ENCODE measurements at places on chromosomes 4 and X.

- no peak for DNase-seq
Measured at GRCh38 chr4:108215055-108215454, 46.3 kb upstream of the LEF1 start.

DNA sequence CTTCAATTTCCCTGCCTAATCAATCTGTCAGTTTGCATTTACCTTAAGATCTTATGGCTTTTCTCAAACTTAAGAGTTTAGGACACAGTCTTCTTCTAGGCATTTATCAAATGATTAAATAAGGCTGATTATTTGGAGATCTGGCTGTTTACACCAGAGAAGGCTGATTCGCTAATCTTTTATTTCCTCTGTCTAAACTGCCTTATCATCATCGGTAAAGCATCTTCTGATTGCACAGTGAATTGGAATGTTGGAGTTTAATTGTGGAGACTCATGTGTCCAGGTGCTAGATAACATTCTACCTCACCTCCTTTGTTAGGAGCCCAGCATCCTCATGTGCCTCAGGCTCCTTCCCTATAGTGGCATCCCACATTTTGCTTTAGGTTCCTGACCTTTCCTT lies 100.3 kb upstream of the DDIT4L start:
- no peak for DNase-seq

- no peak for DNase-seq
Measured at GRCh38 chr4:138553001-138553845, 311.1 kb upstream of the SLC7A11 start.

DNA sequence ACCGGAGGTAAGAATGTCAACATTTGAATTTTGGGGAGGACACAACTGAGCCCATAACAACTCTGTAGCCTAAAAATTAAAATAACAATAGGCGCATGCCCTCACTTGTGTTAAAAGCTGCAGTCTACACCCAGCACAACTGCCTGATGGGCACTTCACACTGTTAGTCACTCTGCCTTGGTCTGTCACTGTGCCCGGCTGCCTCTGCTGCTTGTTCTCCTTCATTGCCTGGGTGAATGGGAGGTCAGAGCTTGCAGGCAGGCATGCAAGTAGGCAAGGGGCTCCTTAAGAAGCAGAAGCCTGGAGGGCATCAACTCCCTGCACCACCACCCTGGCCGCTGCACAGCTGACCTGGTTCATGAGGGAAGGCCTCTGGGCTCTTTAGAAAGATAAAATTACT lies 374.8 kb downstream of the MID1IP1 start:
- DNase-seq, result no peak

- no peak for DNase-seq
Measured at GRCh38 chrX:72169008-72169728, 12.4 kb upstream of the PIN4 start.

GRCh38 chr4:24640366-24640765 lies 56.0 kb upstream of the DHX15 start:
- DNase-seq, result no peak

DNA sequence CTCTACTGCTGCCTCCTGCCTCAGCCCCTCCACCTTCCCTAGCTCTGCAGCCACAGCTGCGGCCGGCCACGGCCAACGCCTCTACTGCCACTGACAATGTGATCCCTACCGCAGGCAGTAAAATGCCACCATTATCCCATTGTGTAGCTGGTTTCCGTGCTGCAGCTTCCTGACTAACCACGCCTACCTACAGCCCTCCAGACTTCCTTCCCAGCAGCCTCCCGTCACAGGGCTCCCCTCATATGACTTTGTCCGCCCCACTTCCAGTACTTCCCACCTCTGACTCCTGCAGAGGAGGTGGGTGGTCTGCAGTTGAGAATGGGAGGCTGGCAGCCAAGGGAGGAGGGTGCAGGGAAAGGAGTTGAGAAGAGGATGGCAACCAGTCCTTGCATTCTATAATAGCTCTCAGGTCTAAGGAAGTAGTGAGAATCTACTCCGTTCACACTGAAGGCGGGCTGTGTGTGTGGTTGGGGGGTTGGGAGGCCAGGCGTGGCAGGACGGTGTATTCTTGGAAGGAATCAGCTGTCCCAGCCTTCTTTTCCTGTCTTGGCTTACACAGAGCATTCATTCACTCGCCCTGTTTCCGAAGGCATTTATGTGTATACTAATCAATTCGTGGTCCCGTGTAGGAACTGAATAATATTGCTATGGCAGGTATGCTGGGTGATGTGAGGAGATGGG lies 33.1 kb upstream of the USP51 start:
- DNase-seq, result no peak

DNA sequence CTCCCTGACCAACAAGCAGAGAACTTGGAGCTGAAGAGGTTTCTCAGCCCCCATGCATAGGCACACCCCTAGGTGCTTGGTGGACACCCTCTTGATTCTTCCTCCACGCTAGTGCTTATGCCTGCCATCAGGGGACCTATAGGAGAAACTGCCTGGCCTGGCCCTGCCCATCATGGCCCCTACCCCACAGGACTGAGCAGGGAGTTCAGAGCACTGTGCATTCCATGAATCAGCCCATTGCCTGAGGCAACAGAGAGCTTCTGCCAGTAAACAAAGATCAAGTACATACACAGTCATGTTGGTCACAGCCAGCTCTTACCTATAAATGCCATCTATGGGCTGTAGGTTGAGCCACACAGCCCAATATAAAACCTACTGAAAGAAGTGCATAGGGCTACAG lies 99.1 kb upstream of the EDNRA start:
- DNase-seq, result no peak

GRCh38 chr4:109729117-109729717 lies 653 bp downstream of the PLA2G12A start:
- DNase-seq, result no peak
